ENCODE measurements at places on chromosomes 13 and 19.

- DNase-seq: no peak
These were observed 37.8 kb upstream of the POP4 start for GRCh38 chr19:29568036-29569025.

GRCh38 chr13:107202371-107203023 lies 634.6 kb upstream of the ARGLU1 start:
- no peak for DNase-seq

DNA sequence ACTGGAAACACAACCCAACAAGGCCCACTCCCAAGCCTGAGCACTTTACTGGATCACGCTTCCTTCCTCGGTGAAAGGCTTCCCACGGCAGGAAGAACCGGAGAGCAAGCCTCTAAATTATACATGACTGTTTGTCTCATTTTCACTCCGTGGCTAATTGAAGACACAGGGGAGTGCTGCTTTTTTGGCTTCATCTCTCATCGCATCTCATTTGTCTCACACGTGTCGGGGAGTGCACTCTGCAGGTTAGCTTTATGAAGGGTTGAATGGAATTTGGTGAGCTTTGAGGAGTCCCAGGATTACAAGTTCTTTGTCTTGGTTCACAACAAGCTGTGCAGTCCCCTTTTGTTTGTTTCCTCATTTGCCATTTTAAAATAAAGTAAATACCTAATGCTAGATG lies 544.6 kb downstream of the GPC6 start:
- DNase-seq: no peak

DNA sequence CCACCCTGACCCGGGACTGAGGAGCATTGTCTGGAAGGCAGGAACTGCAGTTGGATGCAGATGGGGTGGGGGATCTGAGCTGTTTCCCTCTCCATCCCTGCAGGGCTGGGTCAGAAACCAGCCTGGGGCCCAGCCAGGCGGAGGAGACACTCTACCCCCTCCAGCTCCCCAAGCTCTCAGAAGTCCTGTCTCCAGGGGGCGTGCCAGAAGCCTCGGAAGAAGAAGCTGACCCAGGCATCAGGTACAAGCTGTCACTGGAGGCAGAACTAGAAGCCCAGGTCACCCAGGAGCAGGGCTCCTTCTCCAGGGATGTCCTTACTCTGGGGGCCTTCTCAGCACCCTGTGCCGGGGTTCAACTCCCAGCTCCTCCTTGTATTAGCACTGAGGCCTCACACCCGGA lies 15.5 kb downstream of the SIX5 start:
- DNase-seq: no peak

GRCh38 chr19:50507376-50507775 lies 3.6 kb downstream of the JOSD2 start:
- DNase-seq: no peak

- peak; percentile 24 for DNase-seq
These were observed 686 bp downstream of the SETDB2 start for GRCh38 chr13:49444524-49445395.

GRCh38 chr13:111577956-111578605 lies 257.6 kb downstream of the TEX29 start:
- no peak for DNase-seq

- DNase-seq: peak; percentile 59
These were observed 9.5 kb upstream of the INSL3 start for GRCh38 chr19:17830567-17831418.

DNA sequence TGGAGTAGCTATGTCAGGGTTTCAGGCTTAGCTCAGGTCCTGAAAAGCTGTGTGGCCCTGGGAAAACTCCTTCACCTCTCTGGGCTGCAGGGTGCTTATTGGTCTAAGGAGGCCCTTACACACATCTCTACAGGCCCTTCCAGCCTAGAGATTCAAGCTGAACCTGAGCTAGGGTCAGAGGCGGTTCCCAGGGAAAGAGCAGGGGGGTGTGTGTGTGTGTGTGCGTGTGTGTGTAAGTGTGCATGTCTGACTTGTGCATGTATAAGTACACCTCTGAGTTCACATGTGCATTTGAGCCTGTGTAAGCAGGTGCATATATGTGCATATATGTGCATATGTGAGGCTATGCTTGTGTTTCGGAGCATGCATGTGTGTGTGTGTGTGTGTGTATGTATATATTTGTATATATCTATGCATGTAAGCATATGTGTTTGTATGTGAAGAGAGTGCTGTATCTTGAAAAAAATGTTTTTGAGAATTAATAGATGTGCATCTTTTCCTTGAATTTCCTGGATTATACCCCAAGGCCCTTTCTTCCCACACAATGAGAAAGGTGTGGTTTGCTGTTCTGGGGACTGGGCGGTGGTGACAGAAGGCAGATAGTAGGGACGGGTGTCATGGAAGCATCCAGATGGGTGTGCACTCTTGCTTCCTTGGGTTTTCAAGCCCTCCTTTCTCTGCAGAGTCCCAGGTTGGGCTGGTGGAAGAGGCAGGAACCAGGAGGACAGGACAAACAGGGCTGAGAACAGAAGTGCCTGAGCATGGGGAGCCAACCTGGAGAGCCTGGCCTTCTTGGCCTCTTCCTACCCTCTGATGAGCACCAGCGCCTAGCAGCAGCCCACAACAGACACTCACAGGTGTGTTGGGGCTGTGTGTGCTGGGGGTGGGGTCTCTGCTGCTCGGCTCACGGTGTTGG lies 150.3 kb upstream of the TSHZ3 start:
- no peak for DNase-seq

GRCh38 chr19:2763687-2764086 lies 19.4 kb downstream of the SGTA start:
- DNase-seq: no peak

- DNase-seq: peak; percentile 0
These were observed 1.3 kb upstream of the CEACAM6 start for GRCh38 chr19:41753936-41754529.

GRCh38 chr19:49849433-49850220 lies 1.3 kb upstream of the PTOV1 start:
- no peak for DNase-seq

DNA sequence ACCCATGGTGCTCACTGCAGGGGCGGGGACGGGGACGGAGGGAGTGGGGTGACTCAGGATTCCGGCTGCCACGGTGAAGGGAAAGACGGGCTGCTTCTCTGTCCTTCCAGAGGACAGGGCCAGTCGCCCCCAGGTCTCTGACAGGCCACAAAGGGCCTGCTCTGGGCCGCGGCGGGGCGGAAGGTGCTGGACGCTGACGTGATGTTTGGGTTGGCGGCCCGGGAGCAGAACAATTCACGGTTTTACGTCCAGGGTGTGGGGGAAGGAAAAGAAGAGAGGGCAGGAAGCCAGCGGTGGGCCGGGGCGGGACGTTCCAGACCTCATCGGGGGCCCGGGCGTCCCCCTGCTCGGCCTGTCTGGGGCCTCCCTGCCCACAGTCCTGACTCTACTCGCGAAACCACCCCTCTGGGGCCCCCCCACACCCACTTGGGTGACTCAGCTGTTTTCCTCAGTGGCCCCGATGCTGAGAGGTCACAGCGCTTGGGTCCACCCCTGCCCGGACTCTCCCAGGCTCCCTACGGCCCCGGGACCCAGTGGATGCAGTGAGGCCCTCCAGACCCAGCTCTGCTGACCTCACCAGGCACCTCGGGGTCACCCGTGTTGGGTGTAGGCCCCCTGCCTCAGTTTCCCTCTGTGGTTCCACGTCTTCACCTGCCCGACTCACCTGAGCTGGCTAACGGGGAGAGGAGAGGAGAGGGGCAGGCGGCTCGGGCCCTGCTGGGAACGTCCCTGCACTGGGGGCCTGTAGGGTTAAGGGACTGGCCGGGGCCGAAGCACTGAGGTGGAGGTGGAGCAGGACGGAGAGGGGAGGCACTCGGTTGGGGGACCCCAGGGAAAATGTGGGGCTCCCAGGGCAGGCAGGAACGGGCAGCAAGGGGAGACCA lies 29.2 kb downstream of the PIP5K1C start:
- DNase-seq: no peak

DNA sequence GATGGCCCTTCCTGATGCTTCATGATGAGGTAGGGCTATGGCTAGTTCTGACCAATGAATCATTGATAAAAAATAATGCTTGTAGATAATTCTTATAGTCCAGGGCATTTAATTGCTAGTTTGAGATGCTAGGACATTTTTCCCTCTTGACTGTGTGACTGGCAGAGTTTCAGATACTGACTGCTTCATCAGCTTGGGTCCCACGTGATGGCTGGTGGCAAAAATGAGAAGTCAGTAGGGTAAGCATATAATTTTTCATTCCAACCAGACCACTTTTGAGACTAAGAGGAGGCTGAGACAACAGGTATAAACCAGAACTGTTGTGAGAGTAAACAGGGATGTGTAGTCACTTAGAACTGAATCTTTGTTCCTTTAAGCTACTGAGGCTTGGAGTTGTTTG lies 183.3 kb downstream of the HS6ST3 start:
- no peak for DNase-seq

- DNase-seq: no peak
These were observed 857.4 kb downstream of the OLFM4 start for GRCh38 chr13:53885997-53886396.

- no peak for DNase-seq
These were observed 989 bp upstream of the SACS start for GRCh38 chr13:23434491-23434890.

DNA sequence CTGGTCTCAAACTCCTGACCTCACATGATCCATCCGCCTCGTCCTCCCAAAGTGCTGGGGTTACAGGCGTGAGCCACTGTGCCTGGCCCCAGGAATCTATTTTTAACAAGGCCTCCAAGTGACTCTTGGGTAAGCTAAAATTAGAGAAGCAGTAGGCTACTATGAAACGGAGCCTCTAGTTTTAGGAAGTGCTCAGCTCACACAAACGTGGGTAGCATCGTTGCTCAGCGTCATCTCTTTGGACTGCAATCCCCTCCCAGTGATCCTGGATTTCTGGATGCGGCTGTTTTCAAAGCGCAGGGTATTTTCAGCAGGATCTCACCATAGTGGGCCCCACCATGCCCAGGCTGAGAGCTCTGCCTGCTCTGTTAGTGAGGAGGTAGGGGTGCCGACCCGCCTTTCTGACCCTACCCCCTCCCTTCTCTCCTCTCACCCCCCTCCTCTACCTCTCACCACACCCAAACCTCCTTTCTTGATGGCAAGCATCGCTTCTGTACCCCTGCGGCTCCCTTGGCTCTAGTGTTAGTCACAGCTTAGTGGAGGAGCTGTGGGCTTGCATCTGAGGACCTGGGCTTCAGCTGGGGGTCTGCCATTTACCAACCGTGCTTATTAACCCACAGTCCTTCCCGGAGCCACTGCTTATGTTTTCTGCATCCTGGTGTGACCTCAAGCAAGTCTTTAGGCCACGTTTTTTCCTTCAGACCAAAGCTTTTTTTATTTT lies 34.2 kb downstream of the GJA3 start:
- DNase-seq: no peak

GRCh38 chr13:23960566-23961156 lies 63.4 kb upstream of the C1QTNF9B start:
- no peak for DNase-seq

GRCh38 chr19:39304701-39305571 lies 8.7 kb downstream of the IFNL1 start:
- no peak for DNase-seq

- DNase-seq: no peak
These were observed 332.2 kb upstream of the SGCG start for GRCh38 chr13:22848539-22849052.

- no peak for DNase-seq
These were observed 46.3 kb upstream of the ZNF730 start for GRCh38 chr19:23070353-23071146.

DNA sequence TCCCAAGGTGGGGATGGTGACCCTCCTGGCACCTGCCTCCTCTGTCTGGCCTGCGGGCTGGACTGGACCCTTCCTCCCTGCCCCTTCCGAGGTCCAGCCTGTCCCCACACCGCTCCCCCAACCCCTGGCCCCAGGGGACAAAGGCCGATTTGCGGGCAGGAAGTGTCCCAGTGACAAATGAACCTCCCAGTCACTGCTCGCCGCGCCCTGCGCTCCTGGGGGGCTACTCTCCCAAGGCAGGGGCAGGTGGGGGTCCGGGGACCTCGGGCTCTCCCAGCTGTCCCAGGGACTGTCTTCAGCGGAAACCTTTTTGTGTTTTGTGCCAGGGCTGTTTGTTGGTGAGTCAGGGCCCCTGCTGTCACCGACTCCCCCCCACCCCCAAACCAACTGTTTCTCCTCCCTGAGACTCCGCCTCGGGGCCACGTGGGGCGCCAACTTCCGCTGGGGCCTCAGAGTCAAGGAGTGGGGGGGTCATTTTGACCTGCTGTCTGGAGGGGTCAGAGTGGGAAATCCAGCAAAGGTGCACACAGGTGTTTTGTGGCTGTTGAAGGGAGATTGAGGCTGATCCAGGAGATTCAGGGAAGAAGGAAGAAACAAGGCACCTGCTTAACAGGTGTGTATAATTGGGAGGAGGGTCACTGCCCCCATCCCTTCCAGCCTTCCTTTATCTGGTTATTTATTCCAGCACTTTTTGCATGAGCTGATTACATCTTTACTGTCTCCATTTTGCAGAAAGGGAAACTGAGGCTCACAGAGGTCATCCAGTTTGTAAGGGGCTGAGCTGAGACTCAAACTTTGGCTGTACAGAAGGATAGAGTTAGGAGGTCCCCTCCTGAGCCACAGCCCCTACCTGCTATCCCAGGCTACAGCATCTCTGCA lies 831 bp downstream of the PGPEP1 start:
- peak; percentile 24 for DNase-seq

- DNase-seq: no peak
These were observed 23.0 kb downstream of the GPC6 start for GRCh38 chr13:93249364-93250306.

- no peak for DNase-seq
These were observed 129.0 kb downstream of the IRS2 start for GRCh38 chr13:109657395-109657794.

Measured in hippocampal formation (tissue), 2 donors.